ENCODE measurements at places on chromosomes 7 and 10.
A peak's percentile ranks its signal among the peaks of the same experiment; 100 is the strongest.

GRCh38 chr10:109343293-109343692, 580.0 kb downstream of the XPNPEP1 start:
- no peak for DNase-seq

GRCh38 chr7:87263537-87263936, 44.0 kb upstream of the TMEM243 start:
- no peak for DNase-seq

DNA sequence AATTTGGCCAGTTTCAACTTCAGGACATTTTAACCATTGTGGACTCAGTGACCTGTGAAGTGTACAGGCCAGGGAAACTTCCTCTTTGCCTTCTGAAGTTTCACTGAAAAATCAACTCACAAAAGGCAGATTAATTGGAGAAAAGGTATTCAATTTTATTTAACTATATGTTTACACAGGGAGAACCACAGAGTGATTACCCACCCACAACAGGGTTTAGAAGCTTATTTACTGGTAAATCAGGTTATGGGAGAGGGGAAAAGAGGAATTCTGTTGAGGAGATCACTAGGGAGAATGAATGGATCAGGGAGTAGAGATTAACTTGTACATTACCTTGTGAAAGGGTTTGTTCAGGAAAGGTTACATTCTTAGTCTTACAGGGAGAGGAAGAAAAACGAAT, 1.7 kb upstream of the AKR1D1 start:
- DNase-seq: no peak

DNA sequence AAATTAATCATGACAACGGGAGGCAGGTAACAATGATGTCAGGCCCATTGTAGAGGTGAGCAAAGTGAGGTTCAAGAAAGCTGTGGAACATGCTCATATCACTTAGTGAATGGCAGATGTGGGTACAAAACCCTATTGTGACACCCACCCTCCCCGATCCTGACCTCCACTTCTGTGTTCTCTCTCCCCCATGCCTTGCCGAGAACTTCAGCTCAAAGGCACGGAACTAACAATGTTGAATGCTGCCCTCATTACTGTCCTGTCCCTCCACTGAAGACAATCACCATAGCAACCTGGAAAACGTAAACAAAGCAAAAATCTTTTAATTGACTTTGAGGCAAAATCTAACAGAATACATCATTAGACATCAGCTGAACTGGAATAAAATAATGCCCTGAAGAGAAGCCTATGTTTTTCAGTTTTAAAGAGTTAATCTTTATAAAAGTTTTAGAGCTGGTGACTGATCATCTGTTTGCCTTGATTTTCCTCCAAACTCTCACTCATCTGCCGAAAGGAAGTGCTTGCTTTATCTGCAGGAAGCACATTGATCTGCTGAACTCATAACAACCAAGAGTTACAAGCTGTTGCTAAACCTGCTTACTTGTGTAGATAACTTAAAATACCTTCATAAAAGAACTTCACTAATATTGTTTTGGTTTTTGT, 133.6 kb downstream of the CUBN start:
- no peak for DNase-seq

DNA sequence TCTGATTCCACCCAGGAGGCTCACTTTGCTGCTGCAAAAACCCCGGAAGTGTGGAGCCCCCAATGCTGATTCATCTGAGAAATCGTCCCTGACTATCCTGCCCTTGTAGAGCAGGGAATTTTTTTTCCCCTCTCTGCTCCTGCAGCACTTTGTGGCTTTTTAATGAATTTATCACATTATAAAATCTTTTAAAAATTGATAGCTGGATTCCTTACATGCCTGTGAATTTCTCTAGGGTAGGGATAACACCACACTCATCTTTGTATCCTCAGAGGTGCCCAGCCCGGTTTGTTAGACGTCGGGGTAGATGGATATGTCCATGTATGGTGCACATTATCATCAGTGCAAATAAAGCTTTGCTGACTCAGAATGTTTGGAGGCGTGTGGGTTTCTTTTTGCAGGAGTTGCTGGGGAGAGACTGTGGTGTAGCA, 185.7 kb downstream of the STK31 start:
- no peak for DNase-seq

DNA sequence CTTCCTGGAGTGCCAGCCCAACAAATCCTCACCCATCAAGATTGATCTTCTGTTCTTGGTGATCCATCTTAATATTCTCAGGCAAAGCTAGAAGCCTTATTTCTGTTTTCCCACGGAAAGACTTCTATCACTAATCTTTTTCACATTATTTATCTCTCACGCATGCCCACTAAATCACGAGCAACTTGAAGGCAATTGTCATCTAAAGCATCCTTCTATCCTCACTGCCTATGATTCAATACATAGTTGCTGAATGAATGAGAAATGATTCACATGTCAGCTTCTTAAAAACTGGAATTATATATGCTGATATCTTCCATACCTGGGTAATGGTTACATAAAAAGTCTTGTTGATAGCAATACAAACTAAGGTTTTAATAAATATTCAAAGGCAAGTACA, 12.6 kb upstream of the COL1A2 start:
- DNase-seq: no peak

- DNase-seq: no peak
These were observed 8.1 kb downstream of the TMEM184A start for GRCh38 chr7:1547777-1548437.

- peak; percentile 35 for DNase-seq
These were observed 42.8 kb upstream of the GNA12 start for GRCh38 chr7:2886900-2887299.

- DNase-seq: no peak
These were observed 168.8 kb upstream of the CDCA7L start for GRCh38 chr7:22114440-22114981.

DNA sequence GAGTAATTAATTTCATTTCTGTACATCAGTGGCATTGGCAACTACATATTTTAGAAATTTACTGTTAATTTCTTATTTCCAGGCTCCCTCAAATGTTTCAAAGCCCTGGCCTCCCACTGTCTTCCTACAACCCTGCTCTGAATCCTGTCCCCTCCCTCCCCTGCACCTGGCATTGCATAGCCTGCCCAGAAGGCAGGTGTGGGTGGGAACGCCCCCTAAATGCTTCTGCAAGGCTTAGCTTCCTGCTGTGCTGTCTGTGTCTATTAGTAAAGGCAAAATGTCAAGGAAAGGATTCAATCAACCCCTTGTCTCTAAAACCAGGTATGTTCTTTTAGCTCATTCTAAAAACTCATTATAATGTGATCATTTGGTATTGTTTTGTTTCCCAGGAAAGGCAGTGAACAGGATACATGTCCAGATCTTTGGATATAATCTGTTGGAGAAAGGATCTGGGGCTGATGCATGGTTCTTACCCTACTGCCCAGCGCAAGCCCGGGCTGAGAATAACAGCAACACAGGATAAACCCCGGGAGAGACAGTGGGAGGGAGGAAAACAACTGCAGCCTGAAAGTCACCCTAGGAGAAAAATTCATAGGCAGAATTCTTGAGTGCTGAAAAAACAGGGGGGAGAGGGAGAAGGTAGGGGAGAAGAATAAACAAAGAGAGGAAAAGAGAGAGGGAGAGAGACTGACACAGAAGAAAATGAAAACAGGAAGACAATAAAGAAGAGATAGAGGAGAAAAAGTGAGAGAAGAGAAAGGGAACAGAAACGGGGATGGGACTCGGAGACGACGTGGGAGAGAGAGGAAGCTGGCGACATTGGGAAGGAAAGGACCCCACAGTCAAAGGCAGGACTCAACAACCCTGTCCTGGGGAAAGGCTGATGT, 589 bp downstream of the ZNF488 start:
- DNase-seq: no peak

DNA sequence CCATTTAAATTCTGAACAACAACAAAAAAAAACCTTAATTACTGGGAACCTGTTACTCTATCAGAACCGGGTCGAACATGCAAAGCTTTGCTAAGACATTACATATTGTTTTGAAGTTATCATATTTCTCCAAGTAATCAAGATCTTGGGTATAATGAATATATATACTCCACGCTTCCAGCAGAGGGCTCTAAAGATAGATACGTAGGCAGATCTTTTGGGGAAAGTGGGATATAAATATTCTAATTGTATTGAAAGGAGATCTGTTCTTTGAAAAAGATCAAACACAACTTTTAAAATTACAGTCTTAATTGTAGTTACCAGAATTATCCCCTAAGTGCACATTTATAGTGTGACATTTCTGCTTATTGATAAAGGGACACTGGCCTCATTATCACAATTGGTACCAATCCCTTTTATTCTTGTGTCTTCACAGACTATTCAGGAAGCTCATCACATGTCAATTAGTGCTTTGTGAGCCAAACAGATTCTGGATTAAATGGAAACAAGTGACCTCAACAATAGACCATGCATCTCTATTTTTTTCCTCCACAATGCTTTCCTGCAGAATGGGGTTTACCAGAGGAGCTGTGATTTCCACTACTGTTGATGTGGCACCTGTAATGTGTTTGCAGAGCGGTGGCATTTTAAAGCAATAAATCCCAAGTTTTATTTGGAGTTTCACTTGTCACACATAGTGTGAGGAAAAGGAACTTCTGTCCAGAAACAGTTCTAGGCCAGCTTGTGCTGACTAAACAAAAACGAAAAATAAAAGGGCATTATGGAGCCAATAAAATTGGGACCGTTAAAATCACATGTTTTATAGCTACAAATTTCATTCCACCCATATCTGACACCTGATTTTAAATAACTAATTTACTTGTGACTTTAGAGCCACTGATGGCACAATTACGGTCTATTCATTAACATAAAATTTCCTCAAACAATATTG, 122.4 kb downstream of the CTTNBP2 start:
- no peak for DNase-seq

- no peak for DNase-seq
These were observed 86.8 kb upstream of the STEAP1B start for GRCh38 chr7:22586786-22587140.

GRCh38 chr10:98257961-98258360, 10.0 kb downstream of the LOXL4 start:
- DNase-seq: no peak

DNA sequence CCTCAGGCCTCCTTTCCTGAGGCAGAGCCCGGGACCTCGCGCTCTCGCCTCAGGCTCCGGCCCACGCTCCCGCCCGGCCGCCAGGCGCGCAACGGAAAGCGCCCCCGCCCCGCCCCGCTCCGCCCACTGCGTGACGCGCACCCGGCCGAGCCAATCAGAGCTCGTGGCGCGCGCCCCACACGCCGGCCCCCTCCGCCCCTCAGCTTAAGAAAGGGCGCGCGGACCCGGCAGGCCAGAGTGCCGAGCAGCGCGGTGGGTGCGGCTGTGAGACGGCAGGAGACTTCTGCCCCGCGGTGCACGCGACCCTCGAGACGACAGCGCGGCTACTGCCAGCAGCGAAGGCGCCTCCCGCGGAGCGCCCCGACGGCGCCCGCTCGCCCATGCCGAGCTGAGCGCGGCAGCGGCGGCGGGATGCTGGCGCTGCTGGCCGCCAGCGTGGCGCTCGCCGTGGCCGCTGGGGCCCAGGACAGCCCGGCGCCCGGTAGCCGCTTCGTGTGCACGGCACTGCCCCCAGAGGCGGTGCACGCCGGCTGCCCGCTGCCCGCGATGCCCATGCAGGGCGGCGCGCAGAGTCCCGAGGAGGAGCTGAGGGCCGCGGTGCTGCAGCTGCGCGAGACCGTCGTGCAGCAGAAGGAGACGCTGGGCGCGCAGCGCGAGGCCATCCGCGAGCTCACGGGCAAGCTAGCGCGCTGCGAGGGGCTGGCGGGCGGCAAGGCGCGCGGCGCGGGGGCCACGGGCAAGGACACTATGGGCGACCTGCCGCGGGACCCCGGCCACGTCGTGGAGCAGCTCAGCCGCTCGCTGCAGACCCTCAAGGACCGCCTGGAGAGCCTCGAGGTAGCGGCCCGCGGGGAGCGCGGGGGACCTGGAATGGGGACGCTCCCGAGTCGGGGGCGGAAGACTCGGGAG, at the start of gene NPTX2:
Gene NPTX2, plus strand, starts transcription at position 235 of the 909 bp plus-strand sequence. Its CDS starts 177 bp downstream, at position 412.
- peak; percentile 18 for DNase-seq

DNA sequence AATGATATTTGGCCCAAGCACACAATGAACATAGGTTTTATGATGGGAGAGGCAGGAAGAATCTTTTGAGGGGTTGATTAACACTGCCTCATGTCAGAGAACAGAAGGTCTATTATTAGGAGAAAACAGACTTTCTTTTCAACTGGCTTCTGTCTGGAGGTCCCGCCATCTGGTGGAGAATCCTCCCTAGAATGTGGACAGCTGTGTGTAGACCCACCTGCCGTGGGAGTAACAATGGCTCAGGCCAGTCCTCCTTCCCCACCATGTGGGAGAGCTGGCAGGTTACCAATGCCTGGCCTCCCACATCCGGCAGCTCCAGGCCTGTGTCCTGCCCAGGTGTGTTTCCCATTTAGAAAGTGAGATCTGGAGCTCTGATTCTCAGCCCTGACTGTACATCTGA, 70.4 kb upstream of the AOAH start:
- no peak for DNase-seq

- DNase-seq: no peak
These were observed at the start of gene ZNF853 for GRCh38 chr7:6614953-6615722. Gene ZNF853 (plus strand): TSS chr7:6615610. CDS start chr7:6616175, 565 bp downstream.

- DNase-seq: peak; percentile 53
These were observed 554 bp downstream of the CSGALNACT2 start for GRCh38 chr10:43138757-43139241.

DNA sequence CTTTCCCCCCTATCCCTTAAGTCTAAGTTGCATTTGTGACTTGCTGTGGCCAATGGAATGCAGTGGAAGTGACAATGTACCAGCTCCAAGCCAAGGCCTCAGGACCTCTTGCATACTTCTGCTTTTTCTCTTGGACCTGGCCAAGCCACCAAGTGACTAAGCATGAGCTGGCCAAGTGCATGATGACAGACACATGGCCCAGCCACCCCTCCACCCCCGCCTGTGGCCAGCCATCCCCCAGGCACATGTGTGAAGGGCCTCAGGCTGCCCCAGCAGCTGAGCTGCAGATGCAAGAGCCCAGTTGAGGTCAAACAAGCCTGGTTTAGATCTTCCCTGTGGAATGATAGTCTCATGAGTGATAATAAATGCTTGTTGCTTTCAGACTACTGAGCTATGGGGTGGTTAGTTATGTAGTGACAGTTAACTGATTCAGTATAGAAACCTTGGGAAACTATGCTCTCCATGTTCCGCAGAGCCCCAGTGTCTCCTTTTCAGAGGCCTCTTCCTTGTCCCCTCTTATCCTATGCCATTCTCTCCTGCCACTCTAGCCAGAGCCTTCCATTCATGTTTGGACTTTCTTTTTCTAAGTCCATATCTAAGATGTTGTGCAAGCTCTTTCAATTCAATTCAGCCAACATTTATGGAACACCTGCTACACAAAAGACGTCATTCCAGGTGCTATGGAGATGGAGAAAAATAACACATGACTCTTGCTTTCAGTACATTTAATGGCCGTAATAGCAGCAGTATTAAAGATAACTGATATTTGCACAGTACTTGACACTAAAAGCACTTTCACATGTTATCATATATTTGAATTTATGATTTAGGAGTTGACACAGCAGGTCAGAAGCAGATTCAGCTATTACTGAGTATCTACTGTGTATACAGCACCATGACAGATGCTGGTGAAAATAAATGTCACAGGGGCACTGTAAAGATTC, 55.5 kb upstream of the LOXL4 start:
- DNase-seq: no peak

Data from hematopoietic multipotent progenitor cell treated with erythropoietin and hydrocortisone succinate and interleukin-3 and kit ligand, for 15 days (in vitro differentiated cells).